Lower leg skin (tissue), 4 donors: ENCODE measurements at places on chromosomes 3 and 15.
A peak's percentile ranks its signal among the peaks of the same experiment; 100 is the strongest.

DNA sequence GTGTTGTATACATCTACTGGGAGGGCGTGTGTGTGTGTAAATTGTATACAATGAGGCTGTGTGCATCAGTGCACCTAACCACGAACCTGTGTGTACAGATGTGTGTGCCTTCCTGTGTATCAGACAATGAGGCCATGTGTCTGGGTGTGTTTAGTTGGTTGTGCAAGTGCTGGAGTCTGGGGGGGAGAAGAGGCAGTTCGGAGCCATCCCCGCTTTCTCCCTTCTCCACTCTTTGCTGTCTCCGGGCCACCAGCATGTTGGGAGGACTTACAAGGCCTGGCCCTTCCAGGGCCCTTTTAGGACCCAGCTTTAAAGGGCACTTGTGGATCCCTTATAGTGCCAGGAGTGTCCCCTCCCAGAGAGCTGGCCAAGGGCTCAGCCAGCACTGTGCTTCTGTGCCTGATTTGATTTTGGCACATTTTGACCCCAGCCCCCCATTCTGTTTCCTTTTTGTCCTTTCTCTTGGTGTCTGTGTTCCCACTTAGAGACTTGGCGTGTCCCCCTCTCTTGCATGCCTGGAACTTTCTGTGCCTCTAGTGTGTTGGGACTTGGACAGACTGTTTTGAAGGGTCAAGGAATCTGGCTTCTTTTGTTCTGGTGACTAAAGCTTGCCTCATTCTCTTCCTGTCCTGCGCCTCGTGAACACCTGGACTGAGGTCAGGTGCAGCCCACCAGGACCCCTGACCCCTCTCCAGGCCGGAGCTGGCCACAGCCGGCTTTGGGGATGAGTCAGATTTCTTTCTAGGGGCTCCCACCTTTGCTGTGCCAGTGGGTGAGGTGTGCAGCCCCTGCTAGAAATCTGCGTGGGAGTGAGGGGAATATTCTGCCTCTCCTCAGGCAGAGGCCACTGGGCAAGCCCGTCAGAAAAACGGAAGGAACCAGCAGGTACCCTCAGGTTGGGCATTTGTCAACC is 1.5 kb downstream of the CTDSPL start:
- DNase-seq: peak; percentile 88

GRCh38 chr3:101851072-101851770 is 1.9 kb downstream of the NFKBIZ start:
- DNase-seq: no peak

DNA sequence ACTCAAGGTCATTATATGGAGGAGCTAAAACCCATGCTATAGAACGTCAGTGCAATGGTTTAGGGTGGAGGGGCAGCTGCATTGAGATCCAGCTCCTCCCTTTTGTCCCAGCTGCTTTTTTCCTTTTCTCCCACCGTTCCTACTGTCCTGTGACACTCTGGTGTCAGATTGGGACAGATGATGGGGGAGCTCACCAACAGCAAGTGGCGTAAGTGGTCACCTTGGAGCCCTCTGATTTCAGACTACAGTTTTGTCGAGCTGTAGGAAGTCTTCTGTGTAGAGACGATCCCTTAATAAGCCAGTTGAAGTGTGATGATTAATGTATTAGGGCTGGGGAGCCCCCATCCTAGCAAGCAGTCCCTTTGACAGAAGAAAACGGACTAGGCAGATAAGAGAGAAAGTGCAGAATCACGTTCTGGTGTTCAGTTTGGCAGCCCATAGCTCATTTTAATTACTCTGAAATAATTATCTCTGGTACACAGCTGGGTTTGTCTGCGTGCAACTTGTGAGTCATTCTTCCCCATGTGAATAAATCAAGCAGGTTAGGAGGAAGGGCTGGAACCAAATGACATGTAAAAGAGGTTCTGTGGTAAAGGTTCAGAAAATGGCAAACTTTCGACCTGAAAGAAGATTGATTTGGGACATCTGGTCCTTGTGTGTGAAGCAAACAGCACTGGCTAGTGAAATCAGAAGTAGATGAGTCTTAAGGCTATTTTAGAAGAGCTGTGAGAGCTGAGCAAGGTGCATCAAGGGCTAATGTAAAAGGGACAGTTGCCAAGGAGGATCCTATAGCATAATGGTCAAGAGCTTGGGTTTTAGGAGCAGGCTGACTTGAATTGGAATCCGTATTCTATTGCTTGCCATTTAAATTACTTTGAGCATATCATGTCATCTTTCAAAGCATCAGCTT is 241.4 kb downstream of the EDEM1 start:
- DNase-seq: no peak

DNA sequence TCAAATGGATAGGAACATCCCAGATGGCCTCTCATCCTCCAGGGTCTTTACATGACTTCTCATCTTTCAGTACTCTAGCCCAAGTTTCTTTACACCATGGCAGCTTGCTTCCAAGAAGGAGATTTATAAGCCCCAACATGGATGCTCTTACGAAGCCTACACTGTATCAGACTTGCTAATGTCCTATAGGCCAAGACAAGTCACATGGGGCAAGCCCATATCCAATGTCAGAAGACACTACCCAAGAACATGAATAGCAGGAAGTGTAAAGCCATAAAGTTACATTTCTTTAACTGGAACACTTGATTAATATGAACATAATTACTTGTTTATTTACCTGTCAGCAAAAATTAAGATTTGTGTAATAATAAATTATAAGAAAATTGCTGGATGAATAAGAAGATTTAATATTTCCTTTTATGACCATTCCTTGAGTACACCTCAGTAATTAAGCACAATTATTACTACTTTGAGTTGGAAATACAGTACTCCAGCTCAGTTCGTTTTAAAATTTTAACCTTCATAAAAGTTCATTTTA is 5.1 kb downstream of the SPESP1 start:
- DNase-seq: no peak
